ENCODE measurements at places on chromosomes 5 and 9.

- no peak for DNase-seq
These were observed 12.7 kb downstream of the ADGRV1 start for GRCh38 chr5:90571147-90571773.

- no peak for DNase-seq
These were observed 18.9 kb upstream of the IQGAP2 start for GRCh38 chr5:76384189-76384588.

DNA sequence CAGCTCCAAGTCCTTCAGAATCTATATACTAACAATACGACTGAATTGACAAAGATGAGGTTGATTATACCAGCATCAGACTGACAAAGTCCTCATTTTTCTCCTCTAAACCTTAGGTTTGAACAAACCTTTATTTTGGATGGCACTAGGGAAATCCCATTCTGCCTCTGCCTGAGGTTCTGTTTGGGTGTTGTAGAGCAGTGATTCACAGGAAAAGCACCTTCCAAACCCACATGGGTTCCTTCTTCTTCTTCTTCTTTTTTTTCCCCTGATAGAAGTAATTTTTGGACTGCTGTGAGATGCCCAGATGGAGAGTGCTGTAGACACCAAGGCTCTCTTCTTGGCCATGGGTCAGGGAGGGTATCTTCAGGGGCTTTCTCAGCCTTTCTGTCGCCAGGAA lies 164.9 kb upstream of the PAPPA start:
- DNase-seq: no peak

GRCh38 chr9:27280249-27280648 lies 16.7 kb downstream of the EQTN start:
- no peak for DNase-seq

DNA sequence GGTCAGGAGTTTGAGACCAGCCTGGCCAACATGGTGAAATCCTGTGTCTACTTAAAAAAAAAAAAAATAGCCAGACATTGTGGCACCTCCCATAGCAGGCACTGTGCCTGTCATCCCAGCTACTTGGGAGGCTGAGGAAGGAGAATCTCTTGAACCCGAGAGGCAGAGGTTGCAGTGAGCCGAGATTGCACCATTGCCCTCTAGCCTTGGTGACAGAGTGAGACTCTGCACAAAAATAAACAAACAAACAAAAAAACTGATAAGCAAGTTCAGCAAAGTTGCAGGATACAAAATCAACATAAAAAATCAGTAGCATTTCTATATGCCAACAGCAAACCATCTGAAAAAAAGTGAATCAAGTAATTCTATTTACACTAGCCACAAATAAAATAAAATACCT lies 64.8 kb upstream of the TTC23L start:
- no peak for DNase-seq

- no peak for DNase-seq
These were observed 21.8 kb downstream of the BTNL8 start for GRCh38 chr5:180920710-180921109.

GRCh38 chr9:91116211-91116610 lies 245.5 kb downstream of the AUH start:
- no peak for DNase-seq

- no peak for DNase-seq
These were observed 26.9 kb upstream of the GALNT10 start for GRCh38 chr5:154163327-154164248.

DNA sequence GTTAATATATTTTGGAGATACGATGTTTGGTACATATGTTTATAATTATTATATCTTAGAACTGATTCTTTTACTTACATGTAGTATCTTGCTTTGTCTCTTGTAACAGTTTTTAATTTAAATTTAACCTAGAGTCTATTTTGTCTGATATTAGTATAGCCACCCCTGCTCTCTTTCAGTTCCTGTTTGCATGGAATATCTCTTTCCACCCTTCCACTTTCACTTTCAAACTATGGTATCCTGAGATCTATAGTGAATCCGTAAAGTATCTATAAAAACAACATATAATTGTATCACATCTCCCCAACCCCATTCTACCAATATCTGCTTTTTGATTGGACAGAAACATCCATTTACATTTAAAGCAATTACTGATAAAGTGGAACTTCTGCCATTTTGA lies 7.2 kb downstream of the IRGM start:
- peak; percentile 42 for DNase-seq

- DNase-seq: peak; percentile 72
These were observed 34.1 kb upstream of the NR4A3 start for GRCh38 chr9:99787556-99787955.

DNA sequence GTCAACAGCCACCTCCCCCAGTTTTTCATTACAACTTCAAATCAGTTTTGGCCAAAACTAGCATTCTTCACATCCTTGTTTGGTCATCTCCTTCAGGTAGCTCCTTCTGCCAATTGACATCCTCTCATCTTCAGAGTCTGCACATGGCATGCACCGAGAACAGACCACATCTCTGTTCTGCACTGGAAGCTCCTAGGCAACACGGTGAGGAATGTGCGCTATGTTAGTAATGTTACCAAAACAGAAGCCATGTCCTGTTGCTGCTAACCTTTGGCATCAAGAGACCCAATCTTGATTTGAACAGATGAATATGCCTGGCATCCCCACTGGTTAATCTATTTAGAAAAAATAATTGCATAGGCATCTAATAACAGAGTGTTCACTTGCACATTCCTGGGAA lies 5.1 kb upstream of the HK3 start:
- no peak for DNase-seq

Measured in suppressor macrophage treated with lipopolysaccharide for 4 hours (primary cell).